ENCODE measurements at places on chromosomes 2 and 18.
A peak's percentile ranks its signal among the peaks of the same experiment; 100 is the strongest.

DNA sequence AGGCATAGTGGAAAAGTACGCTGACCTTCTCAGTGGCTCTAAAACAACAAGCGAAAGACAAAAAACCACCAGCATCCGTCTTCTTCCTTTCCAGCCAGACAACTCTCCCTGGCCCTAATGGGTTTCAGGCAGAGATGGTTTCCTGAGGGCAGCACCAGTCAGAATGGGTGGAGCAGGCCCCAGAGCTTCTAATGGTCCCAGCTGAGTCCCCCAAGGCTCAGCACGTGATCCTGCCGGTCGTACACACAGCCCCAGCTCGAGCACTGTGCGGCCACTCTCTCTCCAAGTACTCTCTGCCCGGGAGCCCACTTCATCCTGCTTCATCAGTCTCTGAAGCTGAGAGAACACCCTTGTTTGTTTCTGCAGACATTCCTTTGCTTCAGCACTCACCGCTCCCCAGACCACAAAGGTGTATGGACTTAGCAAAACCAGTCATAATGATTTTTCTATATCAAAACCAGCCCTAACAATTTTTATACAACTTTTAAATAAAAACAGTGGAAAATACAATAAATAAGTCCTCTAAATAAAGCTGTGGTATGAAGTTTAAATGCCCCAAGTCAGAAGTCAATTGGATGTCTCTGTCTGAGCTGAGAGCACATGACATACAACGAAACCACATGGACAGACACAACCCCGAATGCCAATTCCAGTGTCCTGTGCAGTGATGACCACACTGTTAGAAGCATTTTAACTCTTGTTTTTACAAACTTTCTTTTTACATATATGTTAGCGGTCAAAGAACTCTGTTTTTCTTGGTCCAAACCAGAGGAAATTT is 63.9 kb downstream of the PARD6G start:
- no peak for DNase-seq

GRCh38 chr2:88828397-88829137 is 137.1 kb downstream of the RPIA start:
- no peak for DNase-seq

GRCh38 chr2:123651151-123651550 is 373.9 kb upstream of the CNTNAP5 start:
- DNase-seq = no peak

GRCh38 chr2:27717070-27717795 is 53.5 kb downstream of the SLC4A1AP start:
- DNase-seq = no peak

- DNase-seq = no peak
Observed at GRCh38 chr2:176567361-176567760, 298.1 kb downstream of the MTX2 start.

- DNase-seq = no peak
Observed at GRCh38 chr18:12828116-12829051, 55.7 kb downstream of the PTPN2 start.

DNA sequence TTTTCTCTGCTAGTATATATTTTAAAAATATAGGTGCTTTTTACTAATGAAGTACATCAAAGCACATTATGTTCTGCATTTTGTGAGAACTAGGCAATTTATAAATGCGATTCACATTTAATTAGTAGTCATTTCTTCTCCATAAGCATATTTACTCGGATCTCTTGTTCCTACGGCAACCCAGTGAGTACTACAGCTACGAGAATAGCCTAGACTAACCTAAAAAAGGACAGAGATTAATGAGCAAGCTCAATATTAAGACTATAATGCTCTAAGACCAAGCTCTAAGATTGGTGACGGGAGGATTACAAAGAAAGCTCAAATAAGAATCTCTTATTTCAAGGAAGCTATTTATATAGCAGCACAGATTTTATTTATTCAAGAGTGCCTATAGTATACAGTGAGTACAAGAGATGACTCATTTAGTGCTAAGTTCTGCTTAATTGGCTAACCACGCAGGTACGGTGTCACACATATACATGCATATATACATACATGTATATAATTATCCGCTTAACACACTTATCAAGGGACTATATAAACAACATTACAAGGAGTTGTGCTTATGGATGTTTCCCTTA is 364.7 kb downstream of the GPD2 start:
- no peak for DNase-seq

GRCh38 chr2:213818436-213818835 is 534.2 kb downstream of the SPAG16 start:
- no peak for DNase-seq

DNA sequence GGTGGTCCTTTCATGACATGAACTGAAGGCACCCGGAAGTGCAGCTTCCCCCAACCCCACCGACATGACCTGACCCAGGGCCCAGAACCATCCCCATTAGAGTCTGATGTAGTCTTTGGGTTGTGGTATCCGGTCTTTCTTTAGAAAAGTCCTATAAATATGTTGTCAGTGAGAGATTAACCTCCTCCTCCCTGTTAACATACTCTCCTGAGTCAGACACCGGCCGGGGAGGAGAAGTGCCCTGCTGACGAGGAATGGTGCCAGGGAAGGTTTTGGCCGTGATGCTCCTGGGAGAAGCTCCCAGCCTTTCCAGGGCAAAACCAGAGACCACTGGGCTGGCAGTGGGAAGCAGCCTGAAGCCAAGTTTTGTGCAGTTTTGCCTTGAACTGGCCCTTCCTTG is 109.0 kb downstream of the LAMA3 start:
- DNase-seq = no peak

DNA sequence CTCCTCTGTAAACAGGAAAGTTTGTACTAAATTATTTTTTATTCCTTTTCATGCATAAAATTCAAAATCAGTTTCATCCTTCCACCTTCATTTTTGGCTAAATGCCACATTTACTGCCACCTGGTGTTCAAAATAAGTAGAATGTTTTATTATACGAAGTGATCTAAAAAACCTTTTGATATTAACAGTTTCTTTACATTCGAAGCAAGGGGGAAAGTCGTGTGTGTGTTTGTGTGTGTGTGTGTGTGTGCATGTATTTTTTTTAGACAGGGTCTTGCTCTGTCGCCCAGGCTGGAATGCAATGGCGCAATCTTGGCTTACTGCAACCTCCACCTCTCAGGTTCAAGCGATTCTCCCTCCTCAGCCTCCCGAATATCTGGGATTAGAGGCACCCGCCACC is 9.0 kb upstream of the SCN9A start:
- no peak for DNase-seq

DNA sequence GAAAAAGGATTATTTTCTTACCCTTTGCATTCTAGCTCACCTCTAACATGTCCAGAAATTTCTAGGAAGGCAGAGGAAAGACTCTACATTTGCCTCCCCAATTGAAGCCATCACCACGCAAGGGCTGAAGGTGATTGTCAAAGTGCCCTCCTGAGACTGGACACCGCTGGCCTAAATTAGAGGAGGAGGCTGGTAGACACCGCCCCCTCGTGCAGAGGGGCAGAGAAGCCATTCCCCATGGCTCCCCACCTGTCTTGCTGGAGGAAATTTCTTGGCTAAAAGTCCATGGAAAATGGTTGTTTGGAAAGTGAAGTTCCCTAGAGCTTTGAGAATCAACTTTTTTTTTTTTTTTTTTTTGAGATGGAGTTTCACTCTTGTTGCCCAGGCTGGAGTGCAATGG is 31.3 kb upstream of the CREB1 start:
- no peak for DNase-seq

DNA sequence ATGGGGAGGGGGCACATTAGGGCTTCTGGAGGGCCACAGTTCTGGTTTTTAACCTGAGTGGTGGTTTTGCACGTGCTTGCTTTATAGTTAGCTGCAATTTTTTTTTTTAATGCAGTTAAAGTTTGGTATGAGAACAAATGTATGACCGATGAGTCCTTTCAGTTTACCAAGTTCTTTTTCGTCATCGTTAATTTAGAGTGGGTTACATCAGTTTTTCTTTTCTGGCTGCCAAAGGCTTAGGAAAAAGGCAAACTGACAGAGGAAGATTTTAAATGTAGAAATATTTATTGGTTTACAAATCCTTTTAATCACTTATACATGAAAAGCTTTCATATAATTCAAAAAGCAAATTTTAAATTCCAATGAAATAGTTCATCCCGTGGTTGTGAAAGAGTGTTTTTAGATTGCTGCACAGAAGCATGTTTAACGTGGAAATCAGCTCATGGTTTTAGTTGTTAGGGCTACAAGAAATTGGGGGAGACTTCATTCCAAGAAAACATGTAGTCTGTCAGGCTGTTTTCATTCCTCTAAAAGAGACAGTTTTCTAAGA is 82.9 kb downstream of the MSH2 start:
- DNase-seq = no peak

GRCh38 chr2:32360416-32360815 is 3.6 kb downstream of the BIRC6 start:
- no peak for DNase-seq

GRCh38 chr2:239161711-239162140 is 239.1 kb downstream of the HDAC4 start:
- no peak for DNase-seq

DNA sequence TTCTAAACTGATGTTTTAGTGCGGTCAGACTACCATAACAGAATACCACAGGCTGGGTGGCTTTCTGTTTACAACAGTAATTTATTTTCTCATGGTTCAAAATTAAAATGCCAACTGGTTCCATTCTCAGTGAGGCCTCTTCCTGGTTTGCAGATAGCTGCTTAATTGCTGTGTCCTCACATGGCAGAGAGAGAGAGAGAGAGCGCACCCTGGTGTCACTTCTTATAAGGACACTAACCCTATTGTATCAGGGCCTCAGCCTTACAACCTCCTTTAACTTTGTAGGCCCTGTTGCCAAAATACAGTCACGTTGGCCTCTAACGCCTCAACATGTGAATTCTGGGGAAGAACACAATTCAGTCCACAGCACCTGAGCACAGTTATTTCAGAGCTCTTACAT is 37.5 kb upstream of the ZNF385B start:
- DNase-seq = no peak

DNA sequence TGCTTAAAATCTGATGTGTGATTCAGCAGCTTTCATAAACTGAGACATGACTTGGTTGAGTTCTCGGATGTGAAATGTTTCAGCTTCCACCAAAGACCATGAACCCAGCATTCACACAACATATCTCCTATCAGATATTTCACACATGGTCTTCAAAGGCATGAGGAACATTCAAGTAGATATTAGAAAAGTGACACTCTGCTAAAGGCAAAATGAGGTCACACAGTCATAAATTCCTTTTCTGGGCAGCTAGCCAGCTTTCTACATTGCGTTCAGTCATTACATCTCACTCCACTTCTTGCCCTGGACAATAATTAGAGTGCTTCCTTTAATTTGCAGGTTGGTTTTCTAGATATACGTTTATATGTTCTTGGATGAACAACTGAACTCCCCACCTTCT is 96.7 kb downstream of the GAREM1 start:
- no peak for DNase-seq

- DNase-seq = peak; percentile 17
Observed at GRCh38 chr2:225052703-225053102, 10.4 kb upstream of the DOCK10 start.

DNA sequence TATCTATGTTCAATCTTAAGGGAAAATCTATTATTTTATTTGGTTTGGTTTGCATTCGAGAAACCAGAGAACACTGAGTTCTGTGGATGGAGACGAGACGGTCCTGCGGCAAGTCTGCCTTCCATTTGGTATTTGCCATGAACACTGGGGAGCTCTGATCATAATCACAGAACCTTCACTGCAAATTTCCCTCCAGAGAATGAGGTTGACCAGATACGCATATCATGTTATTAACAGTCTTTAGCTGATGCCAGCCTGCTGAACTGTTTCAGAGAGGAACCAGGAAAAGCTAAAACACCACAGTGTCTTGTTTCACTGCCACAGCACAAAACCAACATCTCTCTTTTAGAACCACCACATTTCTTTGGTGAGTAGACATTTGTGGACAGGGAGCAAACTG is 269.4 kb upstream of the AGAP1 start:
- no peak for DNase-seq

DNA sequence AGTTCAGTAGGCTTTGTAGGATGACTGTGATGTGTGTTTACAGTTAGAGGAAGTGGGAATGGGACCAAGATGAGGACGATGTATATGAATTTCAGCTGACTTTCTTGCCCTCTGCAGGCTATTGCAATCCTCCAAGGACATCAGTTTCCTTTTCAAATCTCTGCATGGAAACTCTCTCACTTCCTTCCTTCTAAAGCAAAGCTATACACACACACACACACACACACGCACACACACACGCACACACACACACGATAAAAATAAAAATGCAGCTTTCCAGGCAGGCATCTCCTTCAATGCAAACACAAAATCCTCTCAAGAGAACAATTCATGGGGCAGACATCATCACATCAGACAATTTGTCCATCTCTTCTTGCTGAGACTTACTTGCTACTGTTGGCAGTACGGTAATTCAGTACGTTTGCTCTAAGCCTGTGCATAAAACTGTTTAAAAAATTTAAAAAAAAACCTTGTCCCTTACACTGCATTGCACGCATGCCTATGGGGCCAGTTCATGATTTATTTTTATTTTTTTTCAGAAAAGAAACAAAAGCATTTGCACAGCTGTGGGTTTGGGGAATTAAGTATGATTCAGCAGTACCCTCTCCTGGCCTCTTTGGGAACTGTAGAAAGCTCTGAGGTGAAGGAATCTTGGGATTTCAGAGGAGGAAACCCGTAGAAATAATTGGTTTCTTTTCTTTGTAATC is 27.1 kb upstream of the ICOS start:
- no peak for DNase-seq

- no peak for DNase-seq
Observed at GRCh38 chr2:6921321-6921922, 4.2 kb downstream of the RNF144A start.

- DNase-seq = no peak
Observed at GRCh38 chr18:22838221-22838620, 94.9 kb upstream of the RBBP8 start.

DNA sequence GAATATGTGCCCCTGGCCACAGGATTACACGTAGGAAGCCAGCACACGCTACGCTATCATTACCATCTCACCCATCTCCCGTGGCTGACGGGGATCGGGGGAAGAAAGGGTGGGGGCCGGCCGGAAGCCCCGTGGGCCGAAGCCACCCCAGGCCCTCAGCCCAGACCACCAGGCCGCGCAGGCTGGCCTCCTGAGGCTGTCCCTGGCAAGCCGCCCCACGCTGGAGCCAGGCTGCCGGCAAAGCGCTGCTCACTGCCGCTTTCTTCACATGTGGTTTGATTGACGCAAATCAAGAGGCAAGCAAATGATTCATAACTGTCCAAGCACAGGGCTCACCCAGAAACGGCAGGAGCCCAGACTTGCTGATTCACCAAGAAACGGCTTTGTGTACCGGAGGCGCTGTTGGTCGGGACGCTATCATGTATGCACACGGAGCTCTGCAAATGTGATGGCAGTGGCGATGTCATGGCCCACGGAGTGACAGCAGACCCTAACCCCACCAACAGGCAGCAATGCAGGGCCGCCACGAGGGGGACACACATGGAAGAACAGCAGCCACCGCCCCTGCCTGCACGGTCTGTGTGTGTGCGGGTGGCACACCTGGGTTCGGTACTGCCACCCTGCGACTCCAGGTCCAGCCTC is 125.7 kb downstream of the HDAC4 start:
- peak; percentile 78 for DNase-seq

Measured in activated gamma-delta T cell treated with Interleukin-2 at 50 U/mL for 16 hours (primary cell).